Stimulated activated CD8-positive, alpha-beta memory T cell treated with anti-CD3 and anti-CD28 coated beads, Interleukin-4, amount 100 ng/mL, for 1 hour (primary cell): ENCODE measurements at places on chromosomes 5 and 9.

DNA sequence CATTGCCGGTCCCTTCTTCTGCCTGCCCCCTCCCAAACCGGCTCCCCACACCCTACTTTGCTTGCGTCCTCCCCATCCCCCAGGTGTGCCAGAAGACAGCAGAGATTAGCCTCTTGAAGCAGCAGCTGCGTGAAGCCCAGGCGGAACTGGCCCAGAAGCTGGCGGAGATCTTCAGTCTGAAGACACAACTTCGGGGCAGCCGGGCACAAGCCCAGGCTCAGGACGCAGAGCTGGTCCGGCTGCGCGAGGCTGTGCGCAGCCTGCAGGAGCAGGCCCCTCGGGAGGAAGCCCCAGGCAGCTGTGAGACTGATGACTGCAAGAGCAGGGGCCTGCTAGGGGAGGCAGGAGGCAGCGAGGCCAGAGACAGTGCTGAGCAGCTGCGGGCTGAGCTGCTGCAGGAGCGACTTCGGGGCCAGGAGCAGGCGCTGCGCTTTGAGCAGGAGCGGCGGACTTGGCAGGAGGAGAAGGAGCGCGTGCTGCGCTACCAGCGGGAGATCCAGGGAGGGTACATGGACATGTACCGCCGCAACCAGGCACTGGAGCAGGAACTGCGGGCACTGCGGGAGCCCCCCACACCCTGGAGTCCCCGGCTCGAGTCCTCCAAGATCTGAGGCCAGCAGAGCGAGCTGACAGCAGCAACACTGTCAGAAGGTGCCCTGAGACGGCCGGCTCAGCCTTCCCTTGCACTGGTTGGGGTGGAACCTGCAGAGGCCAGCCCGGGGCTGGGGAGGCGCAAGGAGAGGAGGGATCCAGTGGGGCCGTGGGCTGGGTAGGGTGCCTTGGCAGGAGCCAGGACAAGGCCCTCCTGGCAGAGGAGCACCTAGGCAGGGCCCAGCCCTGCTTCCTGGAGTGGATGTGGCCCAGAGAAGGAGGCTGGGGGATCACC, 8.3 kb downstream of the N4BP3 start:
- no peak for DNase-seq

DNA sequence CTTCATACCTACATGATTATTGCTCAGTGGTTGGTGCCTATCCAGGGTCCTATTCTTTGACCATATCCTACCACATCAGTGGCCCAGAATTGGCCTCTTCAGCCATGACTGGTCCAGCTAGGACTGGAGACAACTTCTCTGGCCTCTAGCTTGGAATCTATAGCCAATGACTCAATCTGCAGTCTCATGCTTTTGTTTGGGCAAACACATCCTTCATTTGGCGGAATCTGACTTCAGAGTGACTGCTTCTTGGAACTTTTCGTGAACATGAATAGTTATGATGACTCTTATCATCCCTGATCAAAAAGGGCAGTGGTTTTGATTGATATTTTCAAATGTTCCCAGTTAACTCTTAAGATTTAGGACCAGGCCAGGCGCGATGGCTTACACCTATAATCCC, 134.1 kb downstream of the PAPPA start:
- no peak for DNase-seq

DNA sequence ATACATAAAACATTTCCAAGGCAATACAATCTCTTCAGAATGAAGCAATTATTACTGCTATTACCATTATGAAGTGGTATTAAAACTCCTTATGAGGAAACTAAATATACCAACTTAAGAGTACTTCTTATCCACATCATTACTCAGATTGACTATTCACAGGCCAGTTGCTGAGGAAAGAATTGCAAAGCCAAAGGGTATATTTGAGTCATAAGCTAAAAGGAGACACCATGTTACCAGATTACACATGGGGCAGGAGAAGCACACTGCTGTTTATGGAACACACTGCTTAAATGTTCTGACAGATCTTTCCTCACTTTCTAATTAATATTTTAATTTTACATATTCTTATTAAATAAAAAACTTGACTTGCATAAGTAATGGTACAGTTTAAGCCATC, 1726.4 kb upstream of the NUDT12 start:
- no peak for DNase-seq

DNA sequence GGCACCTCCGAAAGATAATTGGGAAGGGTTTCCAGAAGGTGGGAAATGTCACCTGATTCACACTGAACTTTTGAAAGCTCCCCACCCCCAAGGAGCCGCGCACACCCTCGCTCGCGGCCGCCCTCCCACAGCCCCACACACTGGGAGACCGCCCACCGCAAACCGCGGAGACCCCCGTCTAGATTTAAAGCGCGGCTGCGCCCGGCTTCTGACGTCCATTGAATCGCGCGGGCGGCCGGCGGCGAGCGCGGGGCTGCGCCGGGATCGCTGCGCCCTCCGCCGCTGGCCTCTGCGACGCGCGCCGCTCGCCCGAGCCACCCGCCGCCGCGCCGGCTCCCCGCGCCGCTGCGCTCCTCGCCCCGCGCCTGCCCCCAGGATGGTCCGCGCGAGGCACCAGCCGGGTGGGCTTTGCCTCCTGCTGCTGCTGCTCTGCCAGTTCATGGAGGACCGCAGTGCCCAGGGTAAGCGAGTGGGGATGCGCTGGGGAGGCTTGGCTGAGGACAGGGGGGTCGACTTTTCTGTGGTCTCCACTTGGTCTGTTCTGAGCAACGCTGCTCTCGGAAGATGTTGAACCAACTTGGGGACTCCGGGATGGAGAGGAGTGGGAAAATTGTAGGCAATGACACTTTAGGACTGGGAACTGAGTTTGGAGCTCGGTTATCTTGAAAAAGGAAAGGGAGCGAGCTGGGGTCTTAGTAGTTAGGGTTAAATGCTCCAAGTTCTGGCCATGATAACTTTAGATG, at the start of gene FST:
TSS of gene FST (plus strand) at position 214 of the 743 bp plus-strand sequence. CDS start at position 377, 163 bp downstream.
- DNase-seq, result no peak

DNA sequence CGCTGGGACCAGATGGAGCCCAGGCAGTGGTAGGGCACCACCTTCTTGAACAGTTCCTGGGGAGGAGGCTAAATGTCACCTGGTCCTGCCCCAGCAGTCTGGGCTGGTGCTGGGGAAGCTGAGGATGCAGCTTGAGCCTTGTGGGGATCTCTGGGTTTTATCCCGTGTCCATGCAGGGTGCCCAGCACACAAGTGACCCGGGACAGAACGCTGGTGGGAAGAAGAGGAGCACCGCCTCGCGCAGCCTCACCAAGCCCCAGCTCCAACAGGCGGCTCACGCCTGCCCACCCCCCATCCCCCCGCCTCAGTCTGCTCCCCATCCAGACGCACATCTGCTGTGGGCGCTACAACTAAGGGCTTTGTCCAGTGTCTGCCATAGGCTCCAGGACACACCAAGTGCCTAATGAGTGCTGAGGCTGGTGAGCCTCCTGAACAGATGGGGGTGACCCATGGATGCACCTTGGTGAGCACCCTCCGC, 13.8 kb downstream of the RALGDS start:
- DNase-seq, result no peak

GRCh38 chr5:35136386-35136785, 88.6 kb upstream of the AGXT2 start:
- no peak for DNase-seq

DNA sequence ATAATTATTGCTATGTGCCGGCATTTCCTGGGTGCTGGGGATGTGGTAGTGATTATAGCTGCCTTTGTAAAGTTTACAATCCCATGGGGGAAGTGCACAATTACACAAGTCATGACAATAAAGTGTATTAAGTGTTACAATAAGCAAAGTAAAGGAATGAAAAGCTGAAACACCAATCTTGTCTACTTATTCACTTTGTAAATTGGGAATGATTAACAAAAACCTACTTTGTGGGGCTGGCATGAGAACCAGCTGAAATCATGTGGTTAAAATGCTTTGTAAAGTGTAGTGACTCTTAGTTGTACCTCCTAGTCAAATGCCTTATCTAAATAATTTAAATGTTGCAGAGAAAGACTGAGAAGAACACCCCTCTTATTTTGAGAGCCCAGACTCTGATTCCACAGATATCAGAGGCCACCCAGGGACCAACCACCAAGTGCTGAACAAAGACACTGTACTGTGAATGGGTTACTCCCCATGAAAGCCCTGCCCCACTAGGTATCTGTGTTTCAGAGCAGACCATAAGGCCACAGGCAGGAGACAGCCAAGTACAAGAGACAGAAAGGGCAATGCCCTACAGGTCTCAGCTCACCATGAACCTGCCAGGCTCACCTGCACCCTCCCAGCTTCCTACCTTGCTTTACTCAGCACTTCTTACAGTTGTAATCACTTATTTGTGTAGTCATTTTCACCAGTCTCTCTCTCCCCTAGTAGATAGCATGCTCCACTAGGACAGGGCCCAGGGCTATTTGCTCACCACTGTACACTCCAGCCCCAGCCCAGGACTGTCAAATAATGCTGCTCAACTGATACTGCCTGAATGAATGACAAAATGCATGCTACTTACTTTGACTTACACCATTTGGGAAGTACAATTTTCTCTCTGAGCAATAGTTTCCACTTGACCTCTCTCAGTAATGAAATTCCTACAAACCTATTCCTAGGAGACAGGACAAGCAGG, 101.6 kb upstream of the APC start:
- no peak for DNase-seq

DNA sequence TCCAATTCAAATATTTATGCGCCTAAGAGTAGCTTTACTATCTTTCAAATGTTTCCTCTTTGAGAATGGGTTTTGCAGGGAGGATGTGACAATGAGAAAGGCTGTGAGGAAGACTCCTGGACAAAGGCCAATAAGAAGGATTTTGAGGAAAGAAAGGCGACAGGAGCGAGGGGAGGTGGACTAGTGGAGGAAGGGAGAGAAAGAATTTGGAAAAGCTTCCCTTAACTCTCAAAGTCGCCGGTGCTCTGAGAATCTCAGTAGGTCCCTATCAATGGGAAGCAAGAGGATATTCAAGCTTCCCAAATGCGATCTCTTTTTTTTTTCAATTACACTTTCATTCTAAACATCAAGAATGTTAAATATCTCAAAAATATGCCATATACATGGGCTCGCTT, 2.8 kb upstream of the CDC20B start:
- DNase-seq, result no peak

DNA sequence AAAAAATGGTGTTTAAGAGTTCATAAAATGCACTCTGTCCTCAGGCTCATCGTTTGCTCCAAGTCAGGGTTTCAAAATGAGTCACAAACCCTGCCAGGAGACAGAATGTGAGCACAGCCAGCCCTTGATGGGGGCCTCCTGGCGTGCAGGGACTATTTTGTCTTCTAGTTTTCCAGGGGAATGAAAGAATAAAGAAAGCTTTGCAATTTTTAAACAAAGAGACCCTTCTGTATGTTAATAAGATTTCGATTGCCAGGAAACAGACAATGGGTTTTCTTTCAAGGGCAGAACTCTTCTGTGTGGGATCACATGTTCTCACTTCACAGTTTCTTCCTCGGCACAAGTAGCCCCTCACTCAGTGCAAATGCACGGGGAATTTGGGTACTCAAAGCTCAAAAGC, 121.4 kb upstream of the C6 start:
- DNase-seq, result no peak

DNA sequence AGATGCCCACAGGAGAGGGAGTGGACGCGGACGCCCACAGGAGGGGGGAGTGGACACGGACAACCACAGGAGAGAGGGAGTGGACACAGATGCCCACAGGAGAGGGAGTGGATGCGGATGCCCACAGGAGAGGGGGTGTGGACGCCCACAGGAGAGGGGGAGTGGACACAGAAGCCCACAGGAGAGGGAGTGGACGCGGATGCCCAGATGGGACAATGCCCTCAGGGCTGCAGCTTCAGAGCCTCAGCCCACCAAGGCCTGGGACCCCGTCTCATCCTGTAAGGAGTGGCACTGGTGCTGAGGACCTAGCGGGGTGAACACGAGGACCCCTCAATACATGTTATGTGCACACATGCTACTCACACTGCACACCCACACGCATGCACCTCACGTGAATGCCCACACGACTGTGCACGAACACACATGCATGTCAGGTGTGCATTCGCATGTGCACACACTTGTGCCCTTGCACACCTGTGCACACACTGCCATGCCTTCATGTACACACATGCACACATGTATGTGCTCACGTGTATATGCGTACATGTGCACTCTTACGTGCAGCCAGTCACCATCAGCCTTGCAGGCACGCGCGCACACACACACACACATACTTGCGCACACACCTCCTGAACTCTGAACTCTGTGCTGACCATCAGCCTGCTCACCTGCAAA, 34.8 kb downstream of the SLC6A18 start:
- DNase-seq, result no peak

DNA sequence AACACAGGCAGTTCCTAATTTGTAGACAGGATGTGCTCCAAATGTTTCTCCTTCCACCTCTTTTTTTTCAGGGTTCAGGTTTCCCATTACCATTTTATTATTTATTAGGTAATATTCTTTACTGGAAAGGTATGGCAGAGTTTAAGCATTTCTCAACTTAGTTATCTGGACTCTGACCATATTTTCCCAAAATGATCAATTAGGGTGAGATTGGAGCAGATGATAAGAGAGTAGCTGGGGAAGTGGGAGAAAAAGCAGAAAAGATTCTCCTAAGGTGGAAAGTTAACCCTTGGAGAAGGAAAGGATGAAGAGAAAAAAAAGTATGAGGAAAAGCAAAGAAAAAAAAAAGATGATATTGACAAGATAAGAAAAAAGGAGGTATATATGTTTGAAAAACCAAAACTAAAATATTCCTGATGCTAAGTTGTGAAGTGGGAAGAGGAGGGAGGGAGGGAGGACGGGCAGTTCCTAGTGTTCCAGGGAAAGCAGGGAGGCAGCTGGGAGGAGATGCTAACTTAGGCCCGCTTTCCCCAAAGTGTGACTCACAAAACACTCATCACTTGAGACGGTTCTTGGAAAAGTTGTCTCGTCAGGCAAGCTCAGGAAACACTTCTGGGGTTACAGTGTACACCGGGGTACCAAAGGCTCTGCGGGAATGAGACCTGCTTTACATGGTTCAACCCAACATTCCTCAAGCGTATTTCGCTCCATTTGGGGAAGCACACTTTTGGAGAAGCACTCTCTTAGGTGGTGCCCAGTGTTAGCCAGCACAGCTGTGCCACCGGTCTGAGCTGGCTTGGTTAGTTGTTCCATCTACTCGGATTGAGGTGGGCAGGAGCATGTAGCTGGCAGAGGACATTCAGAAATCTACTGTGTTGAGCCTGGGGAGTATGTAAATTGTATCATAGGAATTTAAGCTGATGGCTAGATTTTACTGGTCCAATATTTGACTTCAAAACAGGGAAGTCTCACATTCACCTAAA, 35.1 kb downstream of the B4GALT1 start:
- no peak for DNase-seq

DNA sequence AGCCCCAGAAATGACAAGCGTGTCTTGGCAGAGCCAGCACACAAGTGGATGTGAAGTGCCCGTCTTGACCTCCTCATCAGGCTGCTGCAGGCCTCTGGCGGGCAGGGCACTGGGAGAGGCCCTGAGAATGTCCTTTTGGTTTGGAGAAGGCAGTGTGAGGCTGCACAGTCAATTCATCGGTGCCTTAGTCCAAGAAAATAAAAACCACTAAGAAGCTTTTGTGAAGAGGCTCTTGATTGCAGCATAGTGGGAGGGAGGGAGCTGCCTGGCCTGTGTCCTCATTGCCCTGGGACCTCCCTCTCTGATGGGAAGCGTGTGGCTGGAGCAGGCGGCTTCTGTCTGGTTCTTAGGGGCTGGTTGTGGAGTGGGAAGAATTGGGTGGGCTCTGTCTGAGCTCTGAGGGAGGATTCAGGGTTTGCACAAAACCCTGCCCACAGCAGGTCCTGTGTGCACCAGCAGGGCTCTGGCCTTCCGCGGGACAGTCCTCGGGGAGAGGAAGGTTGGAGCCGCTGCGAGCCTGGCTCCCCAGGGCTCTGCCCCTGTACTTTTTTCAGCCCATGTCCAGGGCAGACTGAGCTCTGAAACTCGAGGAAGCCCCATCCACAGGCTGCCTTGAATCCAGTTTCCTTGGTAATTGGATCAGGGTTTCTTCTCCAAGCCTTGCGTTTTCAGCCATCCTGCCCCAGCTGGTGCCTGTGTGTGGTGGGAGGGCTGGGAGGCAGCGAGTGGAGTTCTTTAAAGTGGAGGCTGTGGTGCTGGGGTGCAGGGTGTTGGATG, 1.1 kb downstream of the HRCT1 start:
- no peak for DNase-seq
